ENCODE measurements at places on chromosomes 6 and 20. TPM values are rescaled to one million over a fixed set of nuclear protein-coding genes. Genes with fewer than 3 reads are reported as not detected.

DNA sequence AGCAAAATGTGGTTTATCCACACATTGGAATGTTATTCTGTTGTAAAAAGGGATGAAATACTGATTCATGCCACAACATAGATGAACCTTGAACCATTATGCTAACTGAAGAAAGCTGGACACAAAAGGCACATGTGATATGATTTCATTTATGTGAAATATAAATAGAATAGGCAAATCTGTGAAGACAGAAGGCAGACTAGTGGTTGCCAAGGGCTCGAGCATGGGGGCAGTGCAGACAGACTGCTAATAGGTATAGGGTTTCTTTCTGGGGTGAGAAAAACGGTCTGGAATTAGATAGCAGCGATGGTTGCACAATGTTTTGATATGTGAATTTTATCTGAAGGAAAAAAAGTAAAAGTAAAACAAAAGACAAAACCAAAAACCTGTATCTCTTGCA, 54.6 kb upstream of the FNDC1 start:
- no peaks in the 10 kb centered on the region for H3K36me3 ChIP-seq
- no peak overlapping the region for H3K27ac ChIP-seq
- no peak for DNase-seq
- no peak overlapping the region for H3K4me3 ChIP-seq
- H3K27me3 ChIP-seq: no peaks in the 10 kb centered on the region

DNA sequence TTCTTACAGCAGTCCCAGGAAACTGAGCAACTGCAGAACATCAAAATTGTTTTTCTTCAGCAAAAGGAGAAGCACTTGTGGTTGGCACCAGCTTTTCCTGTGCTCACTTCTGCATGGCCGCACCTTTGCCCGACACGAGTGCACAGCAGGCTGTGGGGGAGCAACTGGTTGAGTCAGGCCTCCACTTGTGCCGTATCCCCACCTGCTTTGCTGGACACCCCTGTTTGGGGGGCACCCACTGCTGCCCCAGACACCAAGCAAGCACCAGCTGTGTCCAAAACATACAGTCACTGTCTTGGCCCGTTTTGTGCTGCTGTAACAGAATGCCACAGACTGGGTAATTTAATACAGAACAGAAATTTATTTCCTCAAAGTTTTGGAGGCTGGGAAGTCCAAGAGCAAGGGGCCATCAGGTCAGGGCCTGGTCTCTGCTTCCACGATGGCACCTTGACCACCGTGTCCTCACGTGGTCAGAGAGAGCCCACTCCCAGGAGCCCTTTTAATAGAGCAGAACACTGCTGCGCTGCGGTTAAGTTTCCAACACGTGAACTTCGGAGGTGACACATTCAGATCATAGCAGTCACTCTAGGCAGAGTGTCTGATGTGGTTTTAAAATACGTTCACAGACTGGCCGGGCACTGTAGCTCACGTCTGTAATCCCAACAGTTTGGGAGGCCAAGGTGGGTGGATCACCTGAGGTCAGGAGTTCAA, 8.7 kb upstream of the GMEB2 start:
- peak; percentile 94 for DNase-seq
- no peaks in the 10 kb centered on the region for H3K36me3 ChIP-seq
- H3K27me3 ChIP-seq: no peaks in the 10 kb centered on the region
- H3K27ac ChIP-seq: peak overlapping the region; percentile 99
- H3K4me3 ChIP-seq: no peak overlapping the region

MUC22 gene
- not detected for total RNA-seq

- H3K4me3 ChIP-seq: no peak overlapping the region
- no peaks in the 10 kb centered on the region for H3K4me1 ChIP-seq
- H3K36me3 ChIP-seq: no peaks in the 10 kb centered on the region
- DNase-seq: no peak
Observed at GRCh38 chr6:113352029-113352801, 504.9 kb upstream of the MARCKS start.

DNA sequence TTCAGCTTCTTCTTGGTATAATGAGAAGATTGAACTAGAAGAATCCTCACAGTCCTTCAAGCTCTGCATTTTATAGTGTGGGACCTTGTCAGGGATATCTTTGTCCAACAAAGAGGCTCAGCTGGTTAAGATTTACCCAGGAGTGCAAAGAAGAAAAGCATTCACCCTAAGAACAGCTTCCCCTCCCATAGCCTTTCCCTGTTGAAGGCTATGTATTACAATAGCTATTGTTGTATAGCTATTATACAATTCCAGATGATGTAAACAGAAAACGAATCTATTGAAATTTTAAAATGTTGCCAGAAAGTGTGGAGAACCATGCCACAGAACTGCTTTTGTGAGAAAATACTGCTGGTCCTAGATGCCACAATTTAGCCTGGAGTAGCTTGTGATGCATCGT, 85.5 kb upstream of the CNKSR3 start:
- H3K4me3 ChIP-seq: no peak overlapping the region
- H3K36me3 ChIP-seq: no peaks in the 10 kb centered on the region
- no peak for DNase-seq
- no peak overlapping the region for H3K27ac ChIP-seq

DNA sequence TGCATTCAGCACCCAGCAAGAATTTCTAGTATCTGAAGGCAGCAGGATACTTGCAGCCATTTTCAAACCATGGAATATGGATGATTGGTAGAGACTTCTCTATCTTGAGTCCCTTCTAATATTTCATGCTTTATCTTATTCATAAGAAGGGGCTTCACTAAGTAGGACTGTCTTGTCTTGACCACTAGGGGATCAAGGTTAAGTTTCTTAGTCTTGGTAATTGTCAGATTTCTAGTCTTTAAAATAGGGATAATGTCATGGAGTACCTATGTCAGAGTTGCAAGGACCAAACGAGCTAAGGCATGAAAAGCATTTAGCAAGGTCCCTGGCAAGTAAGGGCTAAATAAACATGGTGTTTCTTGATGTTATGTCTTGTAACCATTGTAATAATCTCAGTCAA, 68.5 kb upstream of the ESR1 start:
- H3K27me3 ChIP-seq: no peaks in the 10 kb centered on the region
- no peak for DNase-seq
- H3K36me3 ChIP-seq: no peaks in the 10 kb centered on the region
- no peak overlapping the region for H3K27ac ChIP-seq

- H3K27ac ChIP-seq: no peak overlapping the region
- no peak overlapping the region for H3K4me3 ChIP-seq
- H3K36me3 ChIP-seq: no peaks in the 10 kb centered on the region
- H3K27me3 ChIP-seq: no peaks in the 10 kb centered on the region
- H3K4me1 ChIP-seq: no peaks in the 10 kb centered on the region
Observed at GRCh38 chr20:16363506-16364319, 209.5 kb downstream of the KIF16B start.

- no peak for DNase-seq
- H3K4me1 ChIP-seq: no peaks in the 10 kb centered on the region
- H3K4me3 ChIP-seq: no peak overlapping the region
- no peak overlapping the region for H3K27ac ChIP-seq
- H3K36me3 ChIP-seq: no peaks in the 10 kb centered on the region
Observed at GRCh38 chr20:37681384-37682112, 12.3 kb upstream of the CTNNBL1 start.

GRCh38 chr20:32960849-32961731, 43.1 kb downstream of the SUN5 start:
- H3K36me3 ChIP-seq: no peaks in the 10 kb centered on the region
- no peak overlapping the region for H3K4me3 ChIP-seq
- H3K4me1 ChIP-seq: no peaks in the 10 kb centered on the region
- no peaks in the 10 kb centered on the region for H3K27me3 ChIP-seq
- no peak for DNase-seq

DNA sequence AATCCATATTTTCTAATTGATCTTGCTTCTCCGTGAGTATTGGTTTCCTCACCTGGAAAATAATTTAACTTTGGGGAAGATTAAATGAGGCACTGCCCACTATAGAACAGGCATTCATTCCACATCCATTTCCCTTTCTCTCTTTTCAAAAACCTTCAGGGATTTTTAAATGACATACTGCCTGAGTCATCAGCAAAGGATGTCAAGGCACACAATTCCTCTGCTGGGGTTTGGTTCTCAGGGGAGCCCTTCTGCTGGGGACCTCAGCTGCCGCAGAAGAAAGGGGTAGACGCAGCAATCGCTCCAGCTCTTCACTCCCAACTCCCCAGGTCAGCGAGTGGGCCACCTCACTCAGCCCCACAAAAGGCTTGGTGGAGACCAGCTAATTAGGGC, 90.7 kb upstream of the BACH2 start:
- H3K4me1 ChIP-seq: no peaks in the 10 kb centered on the region
- no peak for DNase-seq
- H3K4me3 ChIP-seq: no peak overlapping the region

RAB32 gene
- total RNA-seq: 14.4 TPM

- no peak overlapping the region for H3K27ac ChIP-seq
- no peak for DNase-seq
- H3K4me1 ChIP-seq: peaks cover 22% of the 10 kb centered on the region
- no peak overlapping the region for H3K4me3 ChIP-seq
- H3K27me3 ChIP-seq: no peaks in the 10 kb centered on the region
- H3K36me3 ChIP-seq: no peaks in the 10 kb centered on the region
Observed at GRCh38 chr6:136123468-136123867, 126.6 kb downstream of the MTFR2 start.

- no peak overlapping the region for H3K4me3 ChIP-seq
- H3K27me3 ChIP-seq: no peaks in the 10 kb centered on the region
- H3K36me3 ChIP-seq: no peaks in the 10 kb centered on the region
- no peak overlapping the region for H3K27ac ChIP-seq
- peaks cover 2% of the 10 kb centered on the region for H3K4me1 ChIP-seq
Observed at GRCh38 chr6:166667796-166668610, 41.0 kb upstream of the RPS6KA2 start.

SERINC1 gene
- 365 TPM for total RNA-seq

ANGPT4 gene
- 0.40 TPM for total RNA-seq

GRCh38 chr6:130890521-130890971, 63.3 kb downstream of the SMLR1 start:
- no peak overlapping the region for H3K4me3 ChIP-seq
- no peak for DNase-seq

GRCh38 chr6:154542747-154543146, 32.3 kb upstream of the CNKSR3 start:
- DNase-seq: no peak
- H3K36me3 ChIP-seq: no peaks in the 10 kb centered on the region
- H3K4me3 ChIP-seq: no peak overlapping the region
- H3K27me3 ChIP-seq: no peaks in the 10 kb centered on the region

DNA sequence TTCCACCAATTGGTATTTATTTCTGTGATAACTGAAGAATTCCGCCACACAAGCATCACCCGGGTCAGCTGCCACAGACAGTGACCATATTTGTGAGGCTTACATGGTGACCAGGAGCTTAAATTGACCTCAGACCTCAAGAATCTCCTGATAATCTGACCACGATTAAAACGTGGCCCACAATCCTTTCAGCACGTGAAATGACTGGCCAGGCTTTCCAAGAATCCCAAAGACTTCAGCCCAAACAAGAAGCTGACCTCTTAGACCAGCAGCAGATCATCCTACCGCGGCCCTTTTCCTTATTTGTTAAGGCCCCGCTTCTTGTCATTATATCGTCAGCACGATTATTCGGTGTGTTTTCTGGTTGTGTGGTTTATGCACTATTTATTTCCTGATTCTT, 45.6 kb upstream of the CD93 start:
- H3K27ac ChIP-seq: no peak overlapping the region
- no peaks in the 10 kb centered on the region for H3K36me3 ChIP-seq
- no peaks in the 10 kb centered on the region for H3K27me3 ChIP-seq
- no peak overlapping the region for H3K4me3 ChIP-seq
- no peak for DNase-seq

GRCh38 chr20:9163995-9164394, 95.1 kb downstream of the PLCB4 start:
- DNase-seq: no peak
- no peaks in the 10 kb centered on the region for H3K27me3 ChIP-seq
- no peak overlapping the region for H3K4me3 ChIP-seq
- H3K27ac ChIP-seq: no peak overlapping the region
- no peaks in the 10 kb centered on the region for H3K36me3 ChIP-seq
- H3K4me1 ChIP-seq: peaks cover 19% of the 10 kb centered on the region

PABPC1L gene
- total RNA-seq: 27.9 TPM

GRCh38 chr6:63819831-63820230, 184.2 kb downstream of the PHF3 start:
- no peaks in the 10 kb centered on the region for H3K36me3 ChIP-seq
- no peaks in the 10 kb centered on the region for H3K27me3 ChIP-seq
- H3K27ac ChIP-seq: no peak overlapping the region
- H3K4me1 ChIP-seq: no peaks in the 10 kb centered on the region

DNA sequence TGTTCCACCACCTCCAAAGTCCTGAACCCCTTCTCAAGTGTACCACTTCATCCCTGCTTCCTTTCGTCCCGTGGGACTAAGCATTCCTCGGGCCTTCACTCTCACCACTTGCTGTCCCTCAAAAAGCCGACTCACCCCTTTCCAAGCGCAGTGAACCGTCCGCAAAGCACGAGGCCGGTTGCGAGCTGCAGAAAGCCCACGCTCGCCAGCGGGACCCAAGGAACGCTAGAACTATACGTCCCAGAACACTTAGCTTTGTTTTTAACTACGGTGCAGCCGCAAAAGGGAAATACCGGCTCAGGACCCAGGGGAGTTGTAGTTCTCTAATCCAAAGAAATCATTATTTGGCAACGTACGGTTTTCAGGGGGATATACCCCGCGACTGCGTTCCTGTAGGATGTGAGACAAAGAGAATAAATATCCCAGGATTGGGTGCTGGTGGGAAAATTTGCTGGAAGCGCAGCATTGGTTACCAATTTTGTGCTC, 416 bp upstream of the POLR1H start:
- peak; percentile 39 for DNase-seq
- H3K27me3 ChIP-seq: no peaks in the 10 kb centered on the region
- H3K4me3 ChIP-seq: peak overlapping the region; percentile 62
- H3K4me1 ChIP-seq: peaks cover 13% of the 10 kb centered on the region
- peak overlapping the region; percentile 78 for H3K27ac ChIP-seq

DNA sequence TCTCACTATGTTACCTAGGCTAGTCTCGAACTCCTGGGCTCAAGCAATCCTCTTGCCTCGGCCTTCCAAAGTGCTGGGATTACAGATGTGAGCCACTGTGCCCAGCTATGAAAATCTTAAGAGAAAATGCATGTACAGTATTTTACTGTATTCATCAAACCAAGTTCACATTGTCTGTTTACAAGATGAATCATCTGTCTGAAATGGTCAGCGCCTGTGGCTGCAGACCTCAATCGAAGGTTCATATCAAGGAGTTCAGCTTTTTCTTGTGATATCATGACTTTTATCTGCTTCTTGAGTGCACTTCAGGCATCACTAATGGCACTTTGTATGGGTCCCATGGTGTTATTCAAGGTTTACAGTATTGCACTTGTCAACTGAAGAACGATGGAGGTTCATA, 155.1 kb downstream of the SLC16A10 start:
- H3K4me3 ChIP-seq: no peak overlapping the region
- no peaks in the 10 kb centered on the region for H3K36me3 ChIP-seq
- H3K27ac ChIP-seq: no peak overlapping the region
- no peaks in the 10 kb centered on the region for H3K27me3 ChIP-seq
- DNase-seq: no peak

GRCh38 chr6:89360415-89360999, 8.0 kb upstream of the UBE2J1 start:
- no peaks in the 10 kb centered on the region for H3K36me3 ChIP-seq
- H3K27ac ChIP-seq: no peak overlapping the region
- H3K27me3 ChIP-seq: no peaks in the 10 kb centered on the region

Data from thyroid gland (tissue), 4 donors.